Caco-2 (cell line): ENCODE measurements at places on chromosomes 7 and 10. TPM values are rescaled to one million over a fixed set of nuclear protein-coding genes. Genes with fewer than 3 reads are reported as not detected.
A peak's percentile ranks its signal among the peaks of the same experiment; 100 is the strongest.

Gene ENO4
- not detected in 2 replicates for total RNA-seq

Gene DENND10
- total RNA-seq = 60.4 and 80.8 TPM in 2 replicates

Gene STEAP4
- total RNA-seq = 0.05 TPM in 1 of 2 replicates, not detected in the other

Gene PLAU
- total RNA-seq = 1.2 and 1.8 TPM in 2 replicates

Gene SPACDR
- total RNA-seq = 0.41 and 0.84 TPM in 2 replicates

Gene CAMK2B
- not detected in 2 replicates for total RNA-seq

Gene CDK14
- 18.2 and 22.5 TPM in 2 replicates for total RNA-seq

Gene RSPH10B
- total RNA-seq = 0.16 TPM in 1 of 2 replicates, not detected in the other

Gene GIMAP1
- not detected in 2 replicates for total RNA-seq

DNA sequence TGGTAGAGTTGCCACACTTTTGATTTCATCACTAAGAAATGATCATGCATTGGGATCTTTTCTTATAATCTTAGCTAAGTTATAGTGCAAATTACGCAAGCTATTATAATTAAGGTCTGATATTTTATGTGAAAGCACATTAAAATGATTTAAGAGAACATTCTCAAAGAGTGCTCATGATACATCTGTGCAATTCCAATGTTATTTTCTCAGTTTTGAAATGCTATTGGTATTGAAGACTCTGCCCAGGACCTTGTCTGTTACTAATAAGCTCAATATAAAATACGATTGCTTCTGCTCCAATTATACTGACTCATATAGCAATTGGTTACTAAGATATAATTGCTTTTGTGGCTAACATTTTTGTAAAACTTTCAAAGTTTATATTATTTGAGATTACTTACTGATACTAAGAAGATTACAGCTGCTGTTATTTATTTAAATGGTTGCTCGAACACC lies 180.9 kb downstream of the ADAM12 start:
- DNase-seq = no peak

DNA sequence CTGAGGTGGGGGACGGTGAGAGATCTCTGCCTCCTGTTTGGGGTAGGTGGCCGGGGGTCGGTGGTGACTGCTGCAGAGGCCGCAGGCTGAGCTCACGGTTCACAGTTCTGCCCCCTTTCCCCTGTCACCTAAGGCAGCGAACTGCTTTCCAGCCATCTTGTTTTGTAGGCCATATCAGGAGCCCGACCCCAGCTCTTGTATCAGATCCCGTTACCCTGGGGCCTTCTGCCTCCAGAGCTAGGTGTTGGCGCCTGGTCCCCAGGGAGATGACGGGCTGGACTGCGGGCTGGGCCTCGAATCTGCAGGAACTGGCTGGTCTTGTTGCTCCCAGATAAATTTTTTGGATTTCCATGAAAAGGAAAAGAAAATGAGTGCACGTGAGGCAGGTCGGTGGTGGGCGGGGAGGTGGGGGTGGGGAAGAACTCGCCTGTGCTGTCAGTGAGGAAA lies 183.0 kb downstream of the DNAJB6 start:
- DNase-seq = no peak

- no peak for DNase-seq
These were observed 64.6 kb upstream of the CREB5 start for GRCh38 chr7:28347475-28348318.

DNA sequence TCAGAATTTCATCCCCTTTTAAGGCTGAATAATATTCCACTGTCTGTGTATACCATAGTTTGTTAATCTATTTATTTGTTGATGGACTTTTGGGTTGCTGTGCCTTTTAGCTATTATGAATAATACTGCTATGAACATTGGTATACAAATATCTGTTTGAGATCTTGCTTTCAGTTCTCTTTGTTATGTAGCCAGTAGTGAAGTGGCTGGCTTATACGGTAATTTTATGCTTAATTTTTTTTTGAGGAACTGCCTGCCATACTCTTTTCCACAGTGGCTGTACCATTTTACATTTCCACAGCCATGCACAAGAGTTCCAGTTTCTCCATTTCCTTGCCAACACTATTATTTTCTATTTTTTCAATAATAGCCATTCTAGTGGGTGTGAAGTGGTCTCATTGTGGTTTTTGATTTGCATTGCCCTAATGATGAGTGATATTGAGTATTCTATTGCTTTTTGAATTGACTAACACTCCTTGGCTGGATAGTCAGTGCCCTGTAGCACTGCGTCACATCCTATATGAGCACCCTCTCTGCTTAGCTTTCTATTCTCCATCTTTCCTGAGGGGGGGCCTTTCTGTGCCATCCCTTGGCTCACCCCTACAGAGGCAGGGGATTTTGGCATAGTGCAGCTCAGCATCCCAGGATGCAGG lies 29.4 kb upstream of the RAPGEF5 start:
- no peak for DNase-seq

GRCh38 chr10:5528989-5529701 lies 4.4 kb downstream of the CALML3 start:
- DNase-seq = peak; percentile 22

- no peak for DNase-seq
These were observed 82.8 kb upstream of the FGFR2 start for GRCh38 chr10:121680879-121681655.

DNA sequence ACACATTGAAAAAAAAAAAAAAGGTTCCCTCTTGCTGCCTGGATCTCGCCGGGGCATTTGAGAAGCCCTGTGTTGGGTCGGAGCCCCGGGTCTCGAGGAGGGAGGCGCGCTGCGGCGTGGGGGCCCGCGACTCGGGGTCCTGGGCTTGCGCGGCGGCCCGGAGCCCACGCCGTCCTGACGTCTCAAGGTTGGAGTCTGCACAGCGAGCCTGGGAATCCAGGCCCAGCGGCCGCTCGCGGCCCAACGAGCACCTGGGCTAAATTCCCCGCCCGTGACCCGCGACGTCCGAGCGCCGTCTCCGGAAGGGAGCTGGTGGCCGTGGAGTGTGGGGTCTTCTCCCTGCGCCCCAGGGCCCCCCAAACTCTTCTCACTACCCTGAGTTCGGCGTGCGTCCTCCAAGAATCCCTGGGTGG lies 1.4 kb upstream of the CTBP2 start:
- DNase-seq = no peak

DNA sequence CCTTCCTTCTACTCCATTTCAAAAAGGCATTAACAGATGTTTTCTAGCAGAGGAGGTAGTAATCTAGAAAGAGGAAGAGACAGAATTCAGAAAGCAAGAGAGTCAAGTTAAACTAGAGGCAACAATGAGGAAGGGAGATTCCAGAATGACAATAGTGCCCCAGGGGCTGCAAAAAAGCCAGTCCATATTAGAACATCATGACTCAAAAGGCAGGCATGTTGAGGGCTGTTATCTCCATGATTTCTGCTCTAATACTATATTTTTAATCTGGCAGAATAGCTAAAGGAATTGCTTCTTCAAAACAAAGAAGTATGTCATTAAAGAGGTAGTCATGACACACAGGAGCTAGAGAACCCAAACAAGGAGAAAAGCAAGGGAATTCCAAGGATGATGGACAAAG lies 599.6 kb downstream of the INHBA start:
- no peak for DNase-seq

GRCh38 chr10:131663351-131663750 lies 237.5 kb upstream of the PPP2R2D start:
- DNase-seq = peak; percentile 6

- DNase-seq = peak; percentile 73
These were observed 13.2 kb upstream of the TRA2A start for GRCh38 chr7:23544913-23545354.

DNA sequence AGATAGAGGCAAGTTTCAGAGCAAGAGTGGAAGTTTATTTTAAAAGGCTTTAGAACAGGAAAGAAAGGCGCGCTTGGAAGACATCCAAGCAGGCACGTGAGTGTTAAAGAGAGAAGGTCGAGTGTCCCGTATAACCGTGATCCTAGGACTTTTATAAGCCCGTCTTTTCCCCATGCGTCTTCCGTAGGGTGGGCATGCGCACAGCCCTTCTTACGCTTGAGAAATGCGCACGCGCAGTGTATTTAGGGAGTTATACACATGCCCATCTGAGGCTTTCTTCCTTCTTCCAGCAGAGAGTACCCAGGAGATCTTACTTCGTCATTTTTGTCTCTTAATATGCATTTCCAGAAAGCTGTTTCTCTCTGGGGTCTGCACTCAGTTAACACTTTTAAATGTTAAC lies 52.4 kb downstream of the CALD1 start:
- no peak for DNase-seq

DNA sequence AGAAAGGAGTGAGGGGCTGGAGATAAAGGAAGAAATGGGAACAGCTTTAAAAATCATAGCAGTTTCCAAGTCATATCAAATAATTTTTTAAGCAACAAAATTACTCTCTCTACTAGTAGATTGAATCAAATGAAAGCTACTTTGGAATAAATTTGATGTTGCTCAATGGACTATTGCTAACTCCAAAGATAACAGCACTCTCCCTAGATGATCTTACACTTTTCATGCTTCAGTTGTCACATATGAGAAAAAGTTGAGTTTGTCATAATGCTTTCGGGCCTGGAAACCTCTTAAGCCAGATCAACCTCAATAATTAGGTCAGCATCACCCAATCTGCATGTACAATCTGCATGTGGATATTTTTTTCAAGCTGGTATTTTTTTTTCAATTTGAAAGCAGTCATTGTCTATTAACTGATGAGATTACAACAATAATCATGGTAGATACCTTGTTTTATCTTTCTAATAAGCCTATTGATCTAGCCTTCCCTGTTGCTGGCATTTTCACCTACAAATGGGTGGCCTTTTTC lies 31.3 kb downstream of the LIPJ start:
- no peak for DNase-seq
